ENCODE measurements at places on chromosomes 2 and 18.

GRCh38 chr18:42183746-42184145 lies 228.7 kb downstream of the PIK3C3 start:
- peak; percentile 82 for DNase-seq

GRCh38 chr2:84283506-84283905 lies 175.6 kb downstream of the SUCLG1 start:
- no peak for DNase-seq

DNA sequence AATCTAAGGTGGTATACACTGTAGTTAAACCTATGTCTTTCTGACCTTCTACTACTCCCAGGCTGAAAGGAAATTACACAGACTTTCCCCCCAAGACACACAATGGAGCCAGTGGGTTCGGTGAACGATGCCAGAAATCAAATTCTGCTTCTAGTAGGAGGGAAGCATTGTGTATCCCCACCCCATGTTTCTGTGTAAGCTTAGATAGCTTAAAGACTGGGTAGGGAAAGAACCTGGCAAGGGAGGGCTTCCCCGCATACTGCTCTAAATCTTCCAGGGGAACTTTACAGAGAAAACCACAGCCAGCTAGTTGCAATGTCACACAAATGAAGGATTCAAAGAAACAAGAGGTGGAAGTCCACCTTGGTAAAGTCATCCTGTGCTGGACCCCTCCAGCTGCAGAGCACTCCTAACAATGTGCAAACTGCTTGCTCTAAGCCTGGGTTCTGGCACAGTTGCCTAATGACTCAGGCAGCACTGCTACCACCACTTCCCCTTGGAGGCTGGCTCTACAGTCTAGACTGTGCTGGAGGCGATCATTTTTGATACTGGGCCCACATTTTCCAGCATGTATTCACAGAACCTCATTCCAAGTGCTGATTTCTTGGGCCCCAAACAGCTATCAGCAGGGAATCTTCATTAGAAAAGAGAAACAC lies 47.5 kb downstream of the TRIB2 start:
- DNase-seq = peak; percentile 58

GRCh38 chr2:39492095-39492590 lies 55.1 kb upstream of the MAP4K3 start:
- peak; percentile 96 for DNase-seq

GRCh38 chr2:88329815-88330603 lies 122.5 kb downstream of the FOXI3 start:
- peak; percentile 27 for DNase-seq

- no peak for DNase-seq
These were observed 10.7 kb downstream of the ACP1 start for GRCh38 chr2:275466-275865.
